GM23248 (cell line): ENCODE measurements at places on chromosomes 16 and 17. TPM values are rescaled to one million over a fixed set of nuclear protein-coding genes. Genes with fewer than 3 reads are reported as not detected.

DNA sequence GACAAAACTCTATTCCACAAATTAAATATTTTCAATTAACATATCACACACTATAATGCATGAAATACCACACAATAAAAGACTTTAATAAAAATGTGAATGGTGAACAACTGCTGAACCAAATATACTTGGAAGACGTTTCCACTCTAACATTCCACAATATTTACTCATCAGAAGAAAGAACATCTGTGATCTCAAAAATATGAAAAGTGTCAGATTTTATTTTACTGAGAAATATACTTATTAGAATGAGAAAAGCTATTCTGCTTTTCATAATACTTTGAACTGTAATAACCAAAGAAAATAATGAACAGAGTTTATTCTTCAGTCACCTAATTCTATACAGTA, 181.8 kb upstream of the AXIN2 start:
- peak; percentile 40 for DNase-seq
- no peaks in the 10 kb centered on the region for H3K36me3 ChIP-seq
- H3K27ac ChIP-seq, result peak overlapping the region; percentile 80
- H3K4me3 ChIP-seq, result peak overlapping the region; percentile 53
- peaks cover 20% of the 10 kb centered on the region for H3K4me1 ChIP-seq
- H3K27me3 ChIP-seq, result no peaks in the 10 kb centered on the region

DNA sequence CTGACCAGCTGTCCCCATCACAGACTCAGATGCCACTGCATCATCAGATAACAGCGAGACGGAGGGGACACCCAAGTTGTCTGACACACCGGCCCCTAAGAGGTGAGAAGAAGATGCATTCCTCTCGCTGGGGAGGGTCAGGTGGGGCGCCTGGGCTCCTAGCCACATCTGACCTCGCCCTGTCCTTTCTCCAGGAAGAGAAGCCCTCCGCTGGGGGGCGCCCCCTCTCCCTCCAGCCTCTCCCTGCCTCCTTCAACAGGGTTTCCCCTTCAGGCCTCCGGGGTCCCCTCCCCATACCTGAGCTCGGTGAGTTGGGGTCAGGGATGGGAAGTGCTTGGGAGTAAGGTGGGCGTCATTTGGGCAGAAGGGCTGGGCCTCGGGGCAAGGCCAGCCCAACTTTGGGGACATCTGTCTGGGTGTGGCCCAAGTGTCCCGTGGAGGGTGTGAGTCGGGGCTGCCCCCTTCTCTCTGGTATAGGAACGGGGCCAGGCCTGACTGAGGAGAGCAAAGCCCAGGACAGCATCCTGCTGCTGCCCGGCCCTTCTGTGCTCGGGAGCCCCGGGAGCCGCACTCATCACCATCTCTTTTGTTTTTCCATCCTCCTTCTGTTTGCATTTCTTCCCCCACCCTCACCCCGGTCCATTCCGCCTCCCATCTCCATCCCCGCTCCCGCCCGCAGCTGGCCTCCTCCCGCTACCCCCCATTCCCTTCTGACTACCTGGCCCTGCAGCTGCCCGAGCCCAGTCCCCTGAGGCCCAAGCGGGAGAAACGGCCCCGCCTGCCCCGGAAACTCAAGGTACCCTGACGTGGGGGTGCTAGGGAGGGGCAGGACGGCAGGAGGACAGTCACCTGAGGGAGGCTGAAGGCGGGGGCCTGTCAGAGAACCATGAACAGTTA, 4.9 kb downstream of the INO80E start:
- H3K4me1 ChIP-seq, result 0 out of 2 replicates have a peak, but pooled peaks cover 4% of the 10 kb centered on the region
- H3K27me3 ChIP-seq, result no peaks in the 10 kb centered on the region
- H3K4me3 ChIP-seq, result no peak overlapping the region

GRCh38 chr17:73621685-73622084, 22.6 kb downstream of the SDK2 start:
- DNase-seq, result no peak
- H3K36me3 ChIP-seq, result no peaks in the 10 kb centered on the region
- no peaks in the 10 kb centered on the region for H3K4me1 ChIP-seq
- no peaks in the 10 kb centered on the region; the same call in 1 of the 2 replicates for H3K27me3 ChIP-seq

DNA sequence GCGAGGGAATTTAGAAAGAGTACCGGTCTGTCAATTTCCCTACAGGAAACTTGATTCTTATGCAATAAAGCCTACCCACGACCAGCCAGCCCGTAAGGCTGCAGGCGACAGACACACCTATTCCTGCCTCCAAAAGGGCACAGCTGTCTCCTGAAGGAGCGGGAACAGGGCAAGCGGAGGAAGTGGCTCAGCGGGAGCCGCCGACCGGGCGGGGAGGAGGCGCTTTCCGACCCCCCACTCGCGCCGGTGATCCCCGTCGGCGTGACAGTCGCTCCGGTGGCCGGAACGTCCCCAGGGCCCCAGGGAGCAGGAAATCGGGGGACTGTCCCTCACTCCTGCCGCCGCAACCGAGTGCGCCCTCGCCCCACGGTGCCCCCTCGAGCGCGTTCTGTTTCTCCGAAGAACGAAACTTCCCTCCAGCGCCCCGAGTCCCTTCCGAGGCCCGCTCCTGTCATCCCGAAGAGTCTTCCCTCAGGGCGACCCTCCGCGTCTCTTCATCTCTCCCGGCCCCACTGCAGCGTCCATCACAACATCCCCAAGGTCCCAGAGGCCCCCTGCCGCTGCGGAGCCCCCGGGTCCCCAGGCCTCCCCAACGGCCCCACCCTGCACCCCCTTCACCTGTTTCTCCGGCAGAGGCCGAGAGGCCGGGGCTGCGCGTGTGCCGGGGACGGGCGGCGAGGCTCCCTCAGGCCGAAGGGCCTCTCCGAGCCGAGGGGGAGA, 421 bp downstream of the STAT3 start:
- H3K27ac ChIP-seq, result peak overlapping the region; percentile 93
- H3K4me3 ChIP-seq, result peak overlapping the region; percentile 91
- no peaks in the 10 kb centered on the region; the same call in 1 of the 2 replicates for H3K36me3 ChIP-seq
- H3K27me3 ChIP-seq, result no peaks in the 10 kb centered on the region
- peaks cover 16% of the 10 kb centered on the region; the same call in 1 of the 2 replicates for H3K4me1 ChIP-seq

DNA sequence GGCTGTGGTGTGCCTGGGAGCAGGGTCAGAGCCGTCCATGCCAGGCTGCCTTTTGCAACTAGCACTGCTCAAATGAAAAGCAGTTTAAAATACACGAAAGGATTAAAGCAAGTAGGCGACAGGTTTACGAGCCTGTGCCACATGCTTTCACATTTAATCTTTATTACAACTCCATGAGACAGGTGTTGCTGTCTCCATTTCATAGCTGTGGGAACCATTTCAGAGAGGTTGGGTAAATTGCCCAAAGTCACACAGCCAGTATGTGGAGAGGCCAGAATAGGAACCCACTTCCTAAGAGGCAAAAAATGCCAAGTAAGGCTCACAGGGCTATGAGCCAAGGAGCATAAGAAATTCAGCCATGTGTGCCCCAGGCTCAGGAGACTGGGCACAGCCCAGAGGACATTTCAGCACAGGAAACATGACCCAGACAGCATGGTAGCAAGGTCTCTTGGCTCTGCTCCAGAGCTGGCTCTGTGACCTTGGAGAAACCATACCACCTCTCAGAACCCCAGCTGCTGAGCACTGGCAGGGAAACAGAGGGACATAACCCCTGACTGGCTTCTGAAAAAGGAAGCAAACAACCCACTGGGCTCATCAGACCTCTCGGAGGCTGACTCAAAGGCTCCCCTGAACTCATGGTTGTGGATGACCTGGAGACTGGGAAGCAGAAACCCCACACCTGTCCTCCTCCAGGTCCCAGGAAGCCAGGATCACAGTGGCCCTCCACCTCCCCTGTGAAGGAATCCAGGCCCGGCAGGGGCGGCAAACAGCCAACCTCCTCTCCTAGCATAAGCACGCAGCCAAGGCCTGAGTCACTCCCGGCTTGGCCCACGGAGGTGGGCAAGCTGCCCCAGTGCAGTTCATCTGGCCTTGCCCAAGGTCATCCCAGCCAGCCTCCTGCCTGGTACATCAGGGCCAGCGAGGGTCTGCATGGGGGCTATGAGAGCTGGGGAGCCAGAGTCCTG, 40.3 kb upstream of the MRPS23 start:
- peak overlapping the region; percentile 97 for H3K27ac ChIP-seq

DNA sequence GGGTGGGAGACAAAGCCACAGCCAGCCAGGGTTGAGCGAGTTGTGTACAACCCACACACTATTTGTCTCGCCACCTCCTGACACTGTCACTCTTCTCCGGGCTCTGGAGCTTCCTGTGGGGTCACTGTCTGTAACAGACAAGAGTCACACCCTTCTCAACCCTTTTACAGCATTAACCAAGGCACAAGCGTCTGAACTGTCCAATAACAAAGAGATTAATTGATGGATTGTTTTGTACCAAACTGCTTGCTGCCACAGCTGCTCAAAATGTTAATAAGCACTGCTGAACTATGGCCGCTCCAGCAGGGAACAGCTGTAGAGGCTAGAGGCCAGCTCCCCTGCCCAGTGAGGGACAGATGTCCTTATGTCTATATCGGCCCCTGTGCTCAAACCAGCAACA, 25.2 kb upstream of the HYDIN start:
- H3K27me3 ChIP-seq, result no peaks in the 10 kb centered on the region
- H3K27ac ChIP-seq, result no peak overlapping the region
- DNase-seq, result no peak
- no peaks in the 10 kb centered on the region for H3K36me3 ChIP-seq
- H3K4me3 ChIP-seq, result no peak overlapping the region

DNA sequence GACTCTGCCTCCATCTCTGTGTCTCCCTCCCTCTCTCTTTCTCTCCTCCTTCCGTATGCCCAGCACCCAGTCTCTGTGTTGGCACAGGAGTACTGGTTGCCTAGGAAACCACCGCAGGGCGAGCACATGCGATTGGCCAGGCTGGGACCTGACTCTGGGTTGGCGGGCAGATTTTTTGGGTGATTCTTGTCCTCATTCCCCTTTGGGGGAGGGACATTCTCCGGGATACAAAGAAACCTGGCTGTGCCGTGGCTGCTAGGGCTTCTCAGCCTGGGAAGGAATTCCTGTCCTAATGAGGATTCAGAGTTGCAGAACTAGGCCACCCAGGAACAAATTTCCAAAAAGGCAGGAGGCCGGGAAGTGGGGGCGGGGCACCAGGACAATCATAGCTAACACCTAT, 168.9 kb downstream of the SHISA9 start:
- no peaks in the 10 kb centered on the region for H3K27me3 ChIP-seq
- H3K4me1 ChIP-seq, result no peaks in the 10 kb centered on the region
- no peak for DNase-seq
- no peak overlapping the region for H3K27ac ChIP-seq
- no peaks in the 10 kb centered on the region for H3K36me3 ChIP-seq

DNA sequence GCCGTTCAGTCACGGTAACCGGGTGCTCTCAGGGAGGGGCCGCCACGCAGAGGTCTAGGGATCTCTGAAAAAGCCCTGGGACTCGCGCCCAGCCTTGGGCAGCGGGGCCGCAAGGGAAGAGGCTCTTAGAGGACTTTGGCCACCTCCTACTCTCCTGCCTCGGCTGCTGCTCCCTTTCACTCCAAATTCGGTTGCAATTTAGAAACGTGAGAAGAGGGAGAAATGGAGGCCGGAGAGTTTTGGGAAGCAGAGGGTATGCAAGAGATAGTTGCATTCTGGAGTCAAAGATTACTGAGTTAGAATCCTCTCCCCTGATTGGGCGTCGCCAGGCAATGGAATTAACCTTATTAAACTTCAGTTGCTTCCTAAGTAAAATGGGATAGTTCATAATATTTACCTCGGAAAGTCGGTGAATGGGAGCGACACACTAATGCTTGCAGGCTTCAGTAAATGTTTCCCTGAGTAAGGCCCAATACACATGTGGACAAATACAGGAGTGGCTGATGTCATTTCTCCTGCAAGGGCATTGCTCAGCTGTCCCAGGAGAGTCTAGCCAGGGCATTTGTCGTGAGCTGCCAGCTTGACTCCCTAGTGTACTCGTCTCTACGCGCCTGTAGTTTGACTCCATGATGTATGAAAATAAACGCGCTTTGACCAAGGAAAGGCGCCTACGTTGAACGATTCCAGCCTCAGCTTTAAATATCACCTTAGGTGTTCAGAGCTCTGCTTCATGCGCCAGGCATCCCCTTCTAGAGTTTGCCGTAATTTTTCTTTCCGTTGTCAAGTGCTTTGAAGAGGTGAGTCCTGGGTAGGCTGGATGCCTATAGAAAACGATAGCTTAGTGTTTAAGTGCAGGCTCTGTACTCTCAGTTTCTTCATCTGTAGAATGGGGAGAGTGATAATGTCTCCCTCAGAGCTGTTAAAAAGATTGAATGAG, 667 bp downstream of the OGFOD1 start:
- H3K36me3 ChIP-seq, result peaks cover 33% of the 10 kb centered on the region
- DNase-seq, result peak; percentile 82
- H3K27ac ChIP-seq, result peak overlapping the region; percentile 89
- peak overlapping the region; percentile 92 for H3K4me3 ChIP-seq
- H3K27me3 ChIP-seq, result no peaks in the 10 kb centered on the region

- H3K27me3 ChIP-seq, result no peaks in the 10 kb centered on the region
- no peak overlapping the region for H3K27ac ChIP-seq
- H3K36me3 ChIP-seq, result no peaks in the 10 kb centered on the region
- H3K4me3 ChIP-seq, result no peak overlapping the region
- no peak for DNase-seq
- no peaks in the 10 kb centered on the region for H3K4me1 ChIP-seq
Observed at GRCh38 chr17:73437826-73438225, 126.0 kb upstream of the CDC42EP4 start.

DNA sequence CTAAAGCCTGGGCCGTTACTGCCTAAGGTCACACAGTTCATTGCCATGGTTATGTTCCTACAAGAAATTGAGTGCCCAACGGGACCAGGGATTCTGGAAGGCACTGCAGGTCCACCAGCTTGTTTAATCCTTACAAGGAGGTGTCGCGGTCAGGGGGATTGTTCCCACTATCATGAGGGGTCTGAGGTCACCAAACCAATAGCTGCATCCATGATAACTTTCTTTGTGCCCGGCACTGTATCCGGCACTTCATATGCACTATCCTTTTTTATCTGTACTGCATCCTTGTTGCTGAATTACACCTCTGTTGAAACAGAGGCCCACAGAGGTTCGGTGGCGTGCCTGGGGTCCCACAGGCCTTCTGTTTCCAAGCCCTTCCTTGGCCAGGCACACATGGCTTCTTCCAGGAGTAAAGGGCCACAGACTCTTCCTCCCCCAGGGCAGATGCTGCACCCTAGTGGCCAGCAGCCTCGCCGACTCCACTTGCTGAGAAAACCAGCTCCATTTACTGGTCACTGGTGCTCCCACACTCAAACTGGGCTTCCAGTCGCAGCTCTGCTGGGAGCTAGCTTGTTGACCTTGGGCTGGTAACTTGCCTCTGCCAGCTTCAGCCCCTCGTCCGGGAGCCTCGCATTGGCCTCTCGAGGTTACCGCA, 82.0 kb upstream of the PLCG2 start:
- no peak overlapping the region for H3K27ac ChIP-seq
- H3K27me3 ChIP-seq, result no peaks in the 10 kb centered on the region
- peak; percentile 60 for DNase-seq
- H3K4me3 ChIP-seq, result no peak overlapping the region
- H3K4me1 ChIP-seq, result no peaks in the 10 kb centered on the region
- no peaks in the 10 kb centered on the region for H3K36me3 ChIP-seq

VMO1 gene
- not detected in 2 replicates for total RNA-seq

TEX19 gene
- total RNA-seq, result not detected in 2 replicates

KRTAP17-1 gene
- not detected in 2 replicates for total RNA-seq

AOC2 gene
- 0.13 and 0.22 TPM in 2 replicates for total RNA-seq

AATK gene
- 1.6 and 4.0 TPM in 2 replicates for total RNA-seq

CES1 gene
- total RNA-seq, result 0.76 TPM in 1 of 2 replicates, not detected in the other

BCAR1 gene
- total RNA-seq, result 84.0 and 87.0 TPM in 2 replicates

KRT33B gene
- 0.25 and 0.76 TPM in 2 replicates for total RNA-seq
